CD4-positive, alpha-beta memory T cell (primary cell): ENCODE measurements at places on chromosomes 5 and 9. TPM values are rescaled to one million over a fixed set of nuclear protein-coding genes. Genes with fewer than 3 reads are reported as not detected.

The C9 gene
- total RNA-seq, result not detected

The PSAT1 gene
- 10.3 TPM for total RNA-seq

GRCh38 chr5:108749128-108749861 is 1.6 kb downstream of the FER start:
- H3K4me1 ChIP-seq, result peaks cover 19% of the 10 kb centered on the region
- peak overlapping the region; percentile 20 for H3K4me3 ChIP-seq
- H3K36me3 ChIP-seq, result no peaks in the 10 kb centered on the region
- peak overlapping the region; percentile 86 for H3K27ac ChIP-seq
- H3K27me3 ChIP-seq, result no peaks in the 10 kb centered on the region

DNA sequence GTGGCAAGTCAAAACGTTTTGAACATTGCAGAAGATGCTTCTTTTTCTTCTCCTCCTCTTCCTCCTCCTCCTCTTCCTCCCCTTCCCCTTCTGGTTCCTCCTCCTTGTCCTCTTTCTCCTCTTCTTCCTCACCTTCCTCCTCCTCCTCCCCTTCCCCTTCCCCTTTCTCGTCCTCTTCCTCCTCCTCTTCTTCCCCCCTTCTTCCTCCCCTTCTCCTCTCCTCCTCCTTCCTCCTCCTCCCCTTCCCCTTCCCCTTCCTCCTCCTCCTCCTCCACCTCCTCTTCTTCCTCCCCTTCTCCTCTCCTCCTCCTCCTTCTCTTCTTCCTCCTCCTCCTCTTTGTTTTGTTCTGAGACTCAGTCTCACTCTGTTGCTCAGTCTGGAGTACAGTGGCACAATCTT is 167.0 kb upstream of the SV2C start:
- no peaks in the 10 kb centered on the region for H3K36me3 ChIP-seq
- no peaks in the 10 kb centered on the region for H3K27me3 ChIP-seq
- H3K4me1 ChIP-seq, result no peaks in the 10 kb centered on the region
- no peak for DNase-seq

- no peaks in the 10 kb centered on the region for H3K36me3 ChIP-seq
- H3K27ac ChIP-seq, result no peak overlapping the region
- no peaks in the 10 kb centered on the region for H3K27me3 ChIP-seq
- DNase-seq, result no peak
- no peaks in the 10 kb centered on the region for H3K4me1 ChIP-seq
These were observed 8.7 kb downstream of the DNAJB5 start for GRCh38 chr9:34998266-34998665.

The MAN2A1 gene
- 81.0 TPM for total RNA-seq

The GABRA6 gene
- total RNA-seq, result not detected
